ENCODE measurements at places on chromosomes 6 and 20.

DNA sequence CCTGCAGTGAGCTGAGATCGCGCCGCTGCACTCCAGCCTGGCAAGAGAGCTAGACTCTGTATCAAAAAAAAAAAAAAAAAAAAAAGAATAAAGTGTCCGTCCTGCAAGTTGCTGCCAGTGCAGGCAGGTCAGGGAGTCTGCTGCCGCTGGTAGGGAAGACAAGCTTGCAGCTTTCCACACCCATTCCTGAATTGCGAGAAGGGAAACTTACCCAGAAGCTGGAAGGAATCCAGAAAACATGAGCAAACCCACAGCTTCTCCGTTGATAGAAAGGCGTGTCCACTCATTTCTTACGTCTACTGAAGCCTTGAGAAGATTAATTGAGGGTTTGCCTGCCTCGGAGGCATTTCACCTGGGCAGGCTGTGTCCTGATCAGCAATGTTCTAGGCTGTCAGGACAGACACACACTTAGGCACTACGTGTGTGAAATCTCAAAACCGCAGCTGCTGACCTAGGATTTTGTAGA is 61.6 kb upstream of the DSP start:
- DNase-seq: no peak

- no peak for DNase-seq
Observed at GRCh38 chr6:37011656-37012378, 6.4 kb downstream of the FGD2 start.

GRCh38 chr6:116530436-116530835 is 15.0 kb downstream of the TRAPPC3L start:
- no peak for DNase-seq

GRCh38 chr20:19947611-19948264 is 69.4 kb upstream of the NAA20 start:
- no peak for DNase-seq

DNA sequence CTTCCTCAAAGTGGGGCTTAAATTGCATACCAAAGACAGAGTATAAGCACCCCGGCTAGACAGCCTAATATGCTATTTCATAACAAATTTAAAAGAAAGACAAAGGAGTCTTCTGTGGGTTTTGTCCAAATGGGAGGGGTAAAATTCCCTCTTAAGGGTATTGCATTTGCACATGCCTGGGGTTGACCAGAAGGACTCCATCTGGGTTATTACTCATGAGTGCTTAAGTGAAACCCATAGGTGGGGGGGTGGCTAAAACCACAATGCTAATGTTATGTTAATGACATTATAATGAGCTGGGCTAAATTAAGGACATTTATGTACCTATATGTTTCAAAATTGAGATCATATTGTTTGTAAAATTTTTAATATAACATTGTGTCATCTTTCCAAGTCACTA is 15.0 kb downstream of the IMPG1 start:
- no peak for DNase-seq

GRCh38 chr20:2296524-2297356 is 939 bp downstream of the TGM3 start:
- DNase-seq: no peak

- no peak for DNase-seq
Observed at GRCh38 chr6:72458521-72458920, 163.3 kb upstream of the KCNQ5 start.

DNA sequence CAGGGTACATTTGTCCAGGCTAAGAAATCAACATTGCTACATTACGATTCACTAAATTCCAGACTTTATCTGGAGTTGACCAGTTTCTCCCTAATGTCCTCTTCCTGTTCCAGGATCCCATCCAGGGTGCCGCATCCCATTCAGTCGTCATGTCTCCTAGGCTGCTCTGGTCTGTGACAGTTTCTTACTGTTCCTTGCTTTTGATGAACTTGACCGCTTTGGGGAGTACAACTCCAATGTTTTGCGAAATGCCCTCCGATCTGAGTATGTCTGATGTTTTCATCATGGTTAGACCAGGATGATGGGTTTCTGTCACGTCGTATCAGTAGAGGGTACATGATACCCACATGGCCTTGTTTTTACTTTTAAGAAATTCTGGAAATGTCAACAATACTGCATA is 62.2 kb downstream of the CTCFL start:
- no peak for DNase-seq

DNA sequence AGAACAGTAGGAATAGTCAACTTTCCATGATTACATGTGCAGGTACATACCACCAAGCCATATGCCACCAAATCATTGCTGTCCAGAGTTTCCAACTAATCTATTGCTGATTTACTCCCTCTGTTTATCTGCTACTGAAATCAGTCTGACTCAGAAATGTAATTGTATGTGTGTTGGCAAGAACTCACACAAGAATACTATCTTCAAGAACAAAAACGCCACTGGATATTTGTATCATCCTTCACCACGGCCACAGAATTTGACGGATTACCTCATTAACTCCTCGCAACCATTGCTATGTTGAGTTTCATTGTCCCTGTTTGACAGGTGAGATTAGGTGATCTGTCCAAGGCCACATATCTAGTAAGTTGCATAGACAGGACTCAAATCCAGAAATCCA is 159.2 kb downstream of the GMPR start:
- DNase-seq: no peak

- no peak for DNase-seq
Observed at GRCh38 chr6:45754432-45754831, 261.2 kb downstream of the CLIC5 start.

DNA sequence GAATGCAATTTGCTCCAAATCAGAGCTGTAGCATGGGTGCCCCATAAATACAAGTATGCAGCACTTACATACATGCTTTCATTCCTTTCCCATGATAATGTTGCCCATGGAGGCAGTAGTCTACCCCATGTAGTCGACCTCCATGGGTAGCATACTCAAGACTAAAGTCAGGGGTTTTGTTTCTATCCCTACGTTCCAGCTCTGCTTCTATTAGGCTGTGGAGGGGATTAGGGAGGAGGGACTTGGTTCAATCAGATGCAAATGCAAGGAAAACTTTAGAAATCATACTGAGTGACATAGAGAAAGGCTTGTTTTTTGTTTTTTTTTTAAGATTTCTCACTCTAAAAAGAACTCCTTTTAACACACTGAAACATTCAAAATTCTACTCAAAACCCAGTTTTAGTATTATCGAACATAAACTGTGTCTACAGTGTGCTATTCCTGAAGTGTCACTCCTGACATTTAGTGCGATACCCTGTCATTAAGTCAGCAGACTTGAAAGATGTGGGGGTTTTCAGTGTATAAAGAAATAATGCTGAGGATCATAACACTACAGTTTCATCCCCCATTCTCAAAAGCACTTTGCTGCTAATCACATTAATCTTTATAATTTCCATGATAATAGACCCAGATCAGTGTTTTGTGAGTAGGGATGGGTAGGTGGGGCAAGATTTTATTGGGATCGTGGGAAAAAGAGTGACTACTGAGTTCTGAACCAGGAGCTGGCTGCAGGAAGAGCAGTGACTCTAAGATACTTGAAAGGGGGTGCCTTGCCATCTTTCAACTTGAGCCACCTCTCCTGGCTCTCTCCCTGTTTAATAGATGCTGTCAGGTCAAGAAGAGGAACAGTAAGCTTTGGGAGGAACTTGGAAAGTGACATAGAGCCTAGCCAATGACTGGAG is 40.4 kb upstream of the SCML4 start:
- DNase-seq: no peak

DNA sequence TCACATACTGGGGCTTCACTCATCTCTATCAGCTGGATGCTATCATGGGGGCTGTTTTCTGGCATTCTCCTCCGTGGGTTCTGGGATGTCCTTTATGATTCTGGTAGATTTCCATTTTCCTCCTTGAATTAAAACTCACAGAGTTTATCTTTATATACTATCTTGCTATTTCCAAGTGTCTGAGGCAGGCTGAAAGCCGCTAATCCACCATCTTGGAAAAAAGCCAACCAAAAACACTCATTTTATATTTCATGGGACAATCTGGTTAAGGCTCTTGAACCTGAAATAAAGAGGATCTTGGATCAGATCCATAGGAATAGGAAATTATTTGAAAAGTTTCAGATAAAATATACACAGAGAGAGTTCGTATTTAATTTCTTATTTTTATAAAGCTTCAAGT is 86.0 kb downstream of the AFG1L start:
- DNase-seq: no peak

DNA sequence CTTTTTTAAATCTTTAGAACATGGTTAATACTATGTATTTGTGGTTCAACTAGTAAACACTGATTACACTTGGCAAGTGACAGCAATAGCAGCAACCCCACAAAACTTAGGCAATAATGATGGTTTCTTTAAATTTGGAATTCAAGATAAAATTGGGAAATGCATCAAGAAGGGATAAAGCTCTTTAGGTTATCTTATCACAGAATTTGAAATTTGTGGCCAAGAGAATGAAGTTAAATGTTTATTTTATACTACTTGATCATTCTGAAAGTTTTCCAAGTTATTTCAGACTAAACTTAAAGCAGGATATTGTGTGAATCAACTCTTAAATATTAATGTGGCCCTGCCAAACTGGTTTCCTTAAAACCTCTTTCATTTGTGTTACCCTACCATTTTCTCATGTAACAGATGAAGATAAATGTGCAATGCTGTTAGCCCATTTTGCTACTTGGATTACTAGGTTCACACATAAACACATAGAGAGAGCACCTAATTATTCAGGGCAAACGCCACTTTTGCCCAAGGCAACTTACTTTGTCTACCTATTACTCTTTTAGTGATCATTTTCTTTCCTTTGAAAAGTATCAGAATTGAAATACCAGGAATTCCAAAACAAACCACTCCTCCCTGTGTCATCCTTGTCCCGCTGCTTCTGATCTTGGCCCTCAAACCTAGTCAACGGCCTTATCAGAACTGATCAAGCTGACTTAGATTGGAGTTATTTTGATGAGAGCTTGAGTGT is 186.7 kb upstream of the TENT5A start:
- no peak for DNase-seq

- no peak for DNase-seq
Observed at GRCh38 chr6:148491638-148492251, 149.1 kb downstream of the SASH1 start.

- DNase-seq: no peak
Observed at GRCh38 chr20:58900397-58900796, 47.9 kb downstream of the GNAS start.

- DNase-seq: no peak
Observed at GRCh38 chr6:150149146-150149545, 6.3 kb downstream of the PPP1R14C start.

DNA sequence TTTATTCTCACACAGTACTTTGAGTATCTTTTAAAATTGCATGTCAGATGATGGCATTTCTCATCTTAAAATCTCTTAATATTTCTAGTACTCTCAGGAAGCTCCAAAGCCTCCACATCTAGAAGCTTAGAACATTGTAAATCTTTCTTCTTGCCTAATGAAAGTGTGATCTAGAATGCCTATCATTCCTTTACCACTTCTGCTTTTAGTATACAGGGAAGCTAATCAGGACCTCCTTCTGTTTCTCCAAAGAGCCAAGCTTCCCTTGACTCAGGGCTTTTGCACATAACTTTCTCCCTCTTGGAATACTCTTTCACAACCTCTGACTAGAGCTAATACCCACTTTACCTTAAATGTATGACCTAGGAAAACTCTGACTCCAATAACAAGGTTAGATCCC is 7.5 kb upstream of the ELOVL4 start:
- DNase-seq: no peak

DNA sequence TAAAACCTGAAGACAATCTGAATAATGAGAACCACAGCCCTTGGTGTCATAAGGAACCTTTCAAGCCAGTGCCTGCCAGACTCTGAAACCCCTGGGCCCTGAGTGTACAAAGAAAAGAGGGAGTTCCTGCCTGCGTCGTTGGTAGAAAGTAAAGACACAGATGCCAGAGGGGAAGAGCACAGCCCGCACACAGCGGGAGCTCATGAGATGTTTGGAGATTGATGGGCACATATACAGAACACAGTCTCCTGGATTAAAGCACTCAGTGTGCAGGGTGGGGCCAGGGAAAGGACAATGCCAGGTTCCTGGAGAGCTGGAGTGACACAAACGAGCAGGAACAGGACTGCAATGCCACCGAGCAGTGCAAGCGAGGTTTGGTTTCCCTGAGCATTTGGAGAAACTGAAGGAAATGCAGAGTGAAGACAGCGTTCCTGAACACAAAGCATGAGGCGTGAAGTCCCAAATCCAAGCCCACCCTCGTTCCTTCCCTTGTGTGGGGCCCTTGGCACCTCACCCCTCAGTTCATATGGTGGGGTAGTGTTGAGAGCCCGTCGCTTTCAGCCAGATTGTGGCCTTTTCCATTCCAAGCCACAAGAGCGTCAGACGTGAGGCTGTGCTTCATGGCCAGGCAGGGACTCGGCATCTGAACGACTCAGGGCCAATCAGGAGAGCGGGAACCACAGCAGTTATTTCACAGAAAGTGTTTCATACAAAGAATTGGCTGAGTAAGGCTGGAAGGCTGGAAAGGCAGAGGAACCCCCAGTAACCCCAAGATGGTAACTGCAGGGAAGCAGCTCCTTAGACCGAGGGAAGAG is 41.0 kb upstream of the RPS6KA2 start:
- DNase-seq: no peak

- no peak for DNase-seq
Observed at GRCh38 chr6:99393366-99393697, 663 bp downstream of the COQ3 start.

DNA sequence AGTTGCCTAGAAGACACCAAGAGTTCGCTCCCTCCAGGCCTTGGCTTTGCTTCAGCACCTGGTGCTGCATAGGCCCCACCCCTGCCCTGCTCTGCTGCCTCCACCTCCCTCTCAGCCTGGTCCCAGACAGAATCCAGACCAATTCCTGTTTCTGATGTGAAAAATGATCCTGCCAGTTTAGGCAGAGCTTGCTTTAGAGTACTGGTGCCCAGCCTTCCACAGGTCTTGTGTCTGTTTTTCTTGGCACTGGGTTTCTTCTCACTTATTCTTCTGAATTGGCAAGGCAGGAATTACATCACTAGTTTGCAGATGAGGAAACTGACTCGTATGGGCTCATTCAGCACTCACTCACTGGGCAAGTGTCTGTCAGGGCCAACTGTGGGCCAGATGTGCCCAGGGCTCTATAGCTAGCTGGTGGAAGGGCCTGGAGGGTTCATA is 53.0 kb downstream of the HLA-A start:
- no peak for DNase-seq

DNA sequence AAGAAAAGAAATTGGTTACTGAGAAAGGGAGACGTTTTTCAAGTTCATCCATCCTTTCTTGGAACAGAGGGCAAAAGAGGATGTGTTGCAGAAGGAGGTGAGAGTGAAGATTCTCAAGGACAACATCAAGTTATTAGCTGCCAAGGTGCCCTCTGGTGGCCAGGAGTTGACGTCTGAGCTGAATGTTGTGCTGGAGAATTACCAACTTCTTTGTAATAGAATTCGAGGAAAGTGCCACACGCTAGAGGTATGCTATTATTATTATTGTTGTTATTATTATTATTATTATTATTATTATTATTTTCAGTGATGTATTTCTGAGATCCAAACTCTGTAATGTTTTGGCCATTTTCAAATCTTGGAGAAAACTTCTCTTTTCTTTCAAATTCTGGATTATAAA is 197.0 kb downstream of the UTRN start:
- DNase-seq: peak; percentile 57

DNA sequence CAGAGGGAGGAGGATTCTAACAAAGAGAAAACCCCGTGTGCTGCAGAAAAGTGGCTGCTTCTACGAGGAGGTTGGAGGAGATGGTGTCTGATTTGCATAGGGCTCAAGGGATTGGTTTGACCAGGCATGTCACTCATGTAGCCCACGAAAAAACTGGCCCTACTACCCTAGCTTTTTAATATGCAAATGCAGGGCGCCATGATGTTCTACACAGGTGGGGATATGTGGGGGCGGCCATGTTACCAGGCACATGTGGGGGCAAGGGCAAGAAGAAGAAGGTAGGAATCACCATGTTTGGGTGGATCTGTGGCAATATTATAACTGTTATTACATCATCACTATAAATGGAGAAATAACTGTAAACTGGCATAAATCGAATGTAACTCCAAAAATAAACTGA is 9.9 kb downstream of the KIAA1755 start:
- DNase-seq: no peak

All from stimulated activated CD4-positive, alpha-beta T cell treated with anti-CD3 and anti-CD28 coated beads, Interleukin-15, amount 100 ng/mL, for 1 hour (primary cell).